ENCODE measurements at places on chromosomes 12 and 14.

GRCh38 chr12:92550661-92551060 is 152.1 kb upstream of the PLEKHG7 start:
- no peak for DNase-seq

DNA sequence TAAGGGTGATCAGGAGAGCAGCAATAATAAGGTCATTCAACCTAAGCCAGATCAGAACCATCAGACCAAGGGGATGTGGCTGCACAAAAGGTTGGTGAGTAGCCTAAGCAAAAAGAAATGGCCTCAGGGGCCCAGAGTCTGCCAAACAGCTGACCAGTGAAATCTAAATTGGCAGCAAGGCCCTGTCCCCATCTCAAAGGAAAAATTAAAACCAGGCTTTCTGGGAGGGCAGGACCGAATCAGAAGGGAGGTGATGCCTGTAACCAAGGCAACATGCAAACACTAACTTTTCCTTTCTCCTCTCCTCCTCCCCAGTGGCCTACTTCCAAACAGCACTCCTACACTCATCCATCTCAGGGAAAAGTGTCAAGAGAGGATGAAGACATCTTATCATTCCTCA is 256.4 kb downstream of the NUAK1 start:
- no peak for DNase-seq

GRCh38 chr12:83573671-83574070 is 887.0 kb downstream of the TMTC2 start:
- DNase-seq, result no peak

GRCh38 chr12:116313194-116313927 is 35.9 kb upstream of the MED13L start:
- DNase-seq, result no peak

DNA sequence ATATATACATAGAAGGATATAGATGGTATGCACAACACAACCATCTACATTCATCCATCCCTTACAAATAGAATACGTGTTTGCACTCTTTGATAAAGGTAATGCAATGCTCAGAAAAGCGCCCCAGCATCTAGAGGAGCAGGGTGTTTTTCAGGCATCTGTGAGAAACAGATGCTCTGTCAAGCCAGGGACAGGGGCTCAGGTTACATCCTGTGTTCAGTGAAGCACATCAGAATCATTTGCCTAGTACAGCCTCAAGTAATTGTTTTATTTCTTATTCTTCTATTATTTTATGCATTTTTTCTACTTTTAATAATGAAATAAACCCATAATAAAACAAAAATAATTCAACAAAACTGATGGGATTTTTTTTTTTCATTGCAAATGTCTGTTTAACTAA is 50.5 kb upstream of the HIF1A start:
- no peak for DNase-seq

GRCh38 chr14:28294834-28295440 is 471.6 kb upstream of the FOXG1 start:
- peak; percentile 64 for DNase-seq

- DNase-seq, result no peak
These were observed 18.1 kb upstream of the KIF26A start for GRCh38 chr14:104120281-104120741.

DNA sequence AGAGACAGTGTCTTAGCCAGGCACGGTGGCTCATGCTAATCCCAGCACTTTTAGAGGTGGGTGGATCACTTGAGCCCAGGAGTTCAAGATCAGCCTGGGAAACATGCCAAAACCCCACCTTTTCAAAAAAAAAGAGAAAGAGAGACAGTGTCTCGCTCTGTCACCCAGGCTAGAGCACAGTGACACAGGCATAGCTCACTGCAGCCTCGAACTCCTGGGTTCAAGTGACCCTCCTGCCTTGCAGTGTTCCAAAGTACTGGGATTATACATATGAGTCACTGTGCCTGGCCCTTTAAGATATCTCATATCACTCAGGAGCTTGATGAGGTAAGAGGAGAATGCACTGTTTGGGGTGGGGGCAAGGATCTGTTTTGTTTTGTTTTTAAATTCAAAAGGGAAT is 48.1 kb upstream of the LTBP2 start:
- no peak for DNase-seq

DNA sequence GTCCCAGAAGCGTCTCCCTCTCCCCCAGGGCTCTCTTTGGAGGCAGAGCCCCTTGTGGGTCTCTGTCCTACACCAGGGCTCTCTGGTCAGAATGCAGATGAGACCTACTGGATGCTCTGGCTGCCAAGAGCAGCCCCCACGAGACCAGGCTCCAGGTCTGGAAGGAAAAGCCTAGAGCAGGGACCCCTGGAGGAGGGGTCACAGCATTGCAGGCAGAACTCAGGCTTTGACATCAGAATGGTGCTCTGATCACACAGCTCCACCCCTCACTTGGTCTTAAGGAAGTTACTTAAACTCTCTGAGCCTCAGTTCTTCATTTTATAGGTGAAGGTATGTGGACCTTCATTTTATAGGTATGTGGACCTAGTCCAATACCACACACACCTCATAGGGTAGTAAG is 83.1 kb downstream of the ARL6IP4 start:
- DNase-seq, result peak; percentile 64

DNA sequence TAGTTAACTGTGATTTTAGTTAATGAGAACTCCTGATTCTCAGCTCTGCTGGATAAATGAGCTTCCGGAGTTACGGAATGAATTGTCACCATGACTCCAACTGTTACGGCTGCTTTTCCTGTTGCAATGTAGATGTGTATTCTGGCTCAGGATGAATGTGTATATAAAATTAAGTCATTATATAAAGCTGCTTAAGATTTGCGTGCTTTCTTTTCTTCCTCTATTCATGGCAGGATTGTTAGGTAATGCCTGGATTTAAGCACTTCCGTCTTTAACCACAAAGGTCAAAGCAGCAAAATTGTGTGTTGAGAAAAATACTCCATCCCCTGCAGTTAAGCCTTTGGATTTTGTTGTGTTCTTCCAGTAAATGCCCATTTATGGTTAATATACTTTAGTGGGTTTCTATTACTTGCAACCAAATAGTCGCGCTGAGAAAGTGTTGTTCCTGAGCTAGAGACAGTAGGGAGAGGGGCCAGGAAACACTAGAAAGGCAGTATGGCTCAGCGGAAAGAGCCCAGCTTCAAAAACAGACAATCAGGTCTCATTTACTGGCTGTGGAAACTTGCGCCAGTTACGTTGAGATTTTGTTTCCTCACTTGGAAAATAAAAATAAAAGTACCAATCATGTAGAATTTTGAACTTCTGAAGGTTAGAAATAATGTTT is 9.4 kb upstream of the CCDC175 start:
- DNase-seq, result peak; percentile 70

DNA sequence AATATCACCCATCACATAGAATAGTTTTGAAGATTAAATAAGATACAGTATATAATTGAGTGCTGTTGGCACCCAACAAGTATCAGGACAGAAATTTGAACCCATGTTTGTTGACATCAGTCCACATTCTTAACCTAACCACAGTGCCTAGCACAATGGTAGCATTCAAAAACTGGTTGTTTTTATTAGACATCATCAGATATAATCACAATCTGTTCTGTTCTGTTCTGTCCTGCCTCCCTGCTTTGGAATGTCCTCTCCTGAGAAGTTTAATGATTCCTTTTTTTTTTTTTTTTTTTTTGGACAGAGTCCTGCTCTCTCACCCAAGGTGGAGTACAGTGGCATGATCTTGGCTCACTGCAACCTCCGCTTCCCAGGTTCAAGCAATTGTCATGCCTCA is 476.6 kb downstream of the RMST start:
- no peak for DNase-seq

GRCh38 chr12:38502415-38502814 is 185.8 kb downstream of the ALG10B start:
- DNase-seq, result no peak

DNA sequence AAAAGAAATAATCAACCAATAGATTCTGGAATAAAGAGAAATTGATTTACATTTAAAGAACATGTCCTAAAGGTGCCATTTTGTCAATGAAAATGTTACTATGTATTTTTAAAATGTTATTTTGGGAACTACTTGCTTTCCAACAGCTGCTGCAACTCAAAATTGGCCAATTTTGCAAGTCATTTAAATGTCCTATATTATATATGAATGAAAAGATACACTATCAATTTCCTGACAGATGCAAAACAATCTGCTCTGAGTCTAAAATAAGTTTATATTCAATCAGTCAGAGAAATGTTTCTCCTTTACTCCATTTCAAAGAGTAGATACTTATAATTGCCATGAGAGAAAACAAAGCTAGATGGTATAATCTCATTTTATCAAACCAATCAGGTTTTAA is 247.2 kb downstream of the ACSS3 start:
- DNase-seq, result no peak

- no peak for DNase-seq
These were observed 12.3 kb downstream of the EP400 start for GRCh38 chr12:131962069-131962468.
